ENCODE measurements at places on chromosomes 11 and 22. TPM values are rescaled to one million over a fixed set of nuclear protein-coding genes. Genes with fewer than 3 reads are reported as not detected.

APLNR gene
- total RNA-seq: not detected

VPREB1 gene
- total RNA-seq: not detected

TRIM6 gene
- 0.80 TPM for total RNA-seq

FADS2 gene
- 19.2 TPM for total RNA-seq

DNA sequence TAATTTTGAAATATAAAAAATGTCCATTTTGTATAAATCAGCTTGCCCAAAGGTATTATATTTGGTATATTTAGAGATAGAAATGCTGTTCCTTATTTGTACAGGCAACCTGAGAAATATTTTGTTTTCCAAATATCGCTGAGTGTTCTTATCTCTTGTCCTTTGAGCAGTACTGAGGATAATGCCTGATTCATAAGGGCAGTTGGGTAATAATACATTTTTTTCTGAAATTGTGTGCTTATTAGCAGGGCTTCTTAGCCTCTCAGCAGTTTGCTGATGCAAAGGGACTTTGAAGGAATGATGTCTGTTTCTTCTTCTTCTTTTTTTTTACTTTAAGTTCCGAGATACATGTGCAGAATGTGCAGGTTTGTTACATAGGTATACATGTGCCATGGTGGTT lies 69.1 kb downstream of the LDLRAD3 start:
- no peak for DNase-seq

- DNase-seq: no peak
Observed at GRCh38 chr11:133708547-133709051, 136.7 kb downstream of the SPATA19 start.

- no peak for DNase-seq
Observed at GRCh38 chr22:20408891-20409290, 14.9 kb downstream of the ZNF74 start.

DNA sequence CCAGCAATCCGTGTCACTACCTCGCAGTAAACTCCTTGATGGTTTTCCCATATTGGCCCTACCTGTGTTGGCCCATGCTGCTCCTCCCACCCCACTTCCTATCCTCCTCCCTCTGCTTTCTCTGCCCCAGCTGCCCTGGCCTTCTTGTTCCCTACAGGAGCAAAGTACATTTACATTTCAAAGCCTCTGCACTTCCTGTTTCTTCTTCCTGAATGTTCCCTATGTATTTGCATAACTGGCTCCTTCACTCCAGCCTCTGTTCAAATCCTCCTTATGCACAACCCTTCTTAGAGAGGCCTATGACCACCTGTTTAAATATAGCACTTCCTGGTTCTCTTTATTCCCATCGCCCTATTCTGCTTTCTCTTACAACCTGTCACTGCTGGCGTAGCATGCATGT lies 62.2 kb downstream of the PARVA start:
- DNase-seq: no peak

- no peak for DNase-seq
Observed at GRCh38 chr11:112177589-112177988, 2.3 kb downstream of the BCO2 start.

DNA sequence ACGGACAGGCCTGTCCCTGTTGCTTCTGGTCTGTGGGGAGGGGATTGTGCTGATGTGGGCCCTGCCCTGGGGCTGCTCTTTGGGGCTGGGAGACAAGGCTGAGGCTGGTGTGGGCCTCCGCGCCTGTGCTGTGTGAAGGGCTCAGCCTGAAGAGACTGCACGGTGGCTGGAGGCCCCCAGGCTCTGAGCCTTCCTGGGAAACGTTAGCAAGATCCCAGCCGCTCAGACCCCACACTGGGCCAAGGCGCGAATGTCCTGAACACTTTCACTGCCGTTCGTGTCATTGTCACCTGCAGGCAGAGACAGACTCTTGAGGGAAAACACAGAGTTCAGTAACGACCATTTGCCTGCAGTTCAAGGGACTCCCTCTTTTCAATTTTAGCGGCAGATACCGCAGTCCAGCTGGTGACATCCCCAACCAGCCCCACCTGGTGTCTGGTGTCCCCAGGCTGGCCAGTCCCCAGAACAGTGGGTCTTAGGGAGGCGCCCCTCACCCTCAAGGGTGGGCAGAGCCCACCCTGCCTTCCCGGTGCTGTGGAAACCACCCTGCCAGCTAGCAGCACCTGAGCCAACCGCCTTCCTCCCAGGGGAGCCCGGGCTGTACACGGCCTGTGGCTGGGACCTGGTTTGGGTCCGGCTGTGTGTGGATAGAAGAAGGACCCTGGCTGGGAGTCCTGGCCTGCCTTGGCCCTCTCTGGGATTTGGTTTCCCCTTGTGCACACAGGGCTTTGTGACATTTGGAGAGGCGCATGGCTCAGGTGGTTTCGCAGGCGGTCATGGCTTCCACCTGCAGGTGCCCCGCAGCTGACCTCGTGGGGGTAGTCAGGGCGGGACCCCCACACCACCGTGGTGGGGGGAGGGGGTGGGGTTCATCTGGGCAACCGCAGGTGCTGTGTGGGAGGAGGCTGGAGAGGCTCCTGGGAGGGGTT lies 5.7 kb downstream of the PANX2 start:
- no peak for DNase-seq

DNA sequence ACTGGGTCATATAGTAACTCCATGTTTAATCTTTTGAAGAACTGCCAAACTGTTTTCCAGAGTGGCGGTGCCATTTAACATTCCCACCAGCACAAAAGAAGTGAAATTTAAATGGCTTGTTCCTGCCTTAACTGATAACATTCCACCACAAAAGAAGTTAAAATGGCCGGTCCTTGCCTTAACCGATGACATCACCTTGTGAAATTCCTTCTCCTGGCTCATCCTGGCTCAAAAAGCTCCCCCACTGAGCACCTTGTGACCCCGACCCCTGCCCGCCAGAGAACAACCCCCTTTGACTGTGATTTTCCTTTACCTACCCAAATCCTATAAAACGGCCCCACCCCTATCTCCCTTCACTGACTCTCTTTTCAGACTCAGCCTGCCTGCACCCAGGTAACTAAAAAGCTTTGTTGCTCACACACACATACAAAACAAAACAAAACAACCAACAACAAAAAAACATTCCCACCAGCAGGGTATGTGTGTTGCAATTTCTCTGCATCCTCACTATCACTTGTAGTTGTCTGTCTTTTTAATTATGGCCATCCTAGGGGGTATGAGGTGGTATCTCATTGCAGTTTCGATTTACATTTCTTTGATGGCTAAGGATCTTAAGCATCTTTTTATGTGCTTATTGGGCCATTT lies 109.0 kb downstream of the FAR1 start:
- DNase-seq: no peak

- DNase-seq: no peak
Observed at GRCh38 chr11:62726915-62727164, 417 bp downstream of the HNRNPUL2 start.

DNA sequence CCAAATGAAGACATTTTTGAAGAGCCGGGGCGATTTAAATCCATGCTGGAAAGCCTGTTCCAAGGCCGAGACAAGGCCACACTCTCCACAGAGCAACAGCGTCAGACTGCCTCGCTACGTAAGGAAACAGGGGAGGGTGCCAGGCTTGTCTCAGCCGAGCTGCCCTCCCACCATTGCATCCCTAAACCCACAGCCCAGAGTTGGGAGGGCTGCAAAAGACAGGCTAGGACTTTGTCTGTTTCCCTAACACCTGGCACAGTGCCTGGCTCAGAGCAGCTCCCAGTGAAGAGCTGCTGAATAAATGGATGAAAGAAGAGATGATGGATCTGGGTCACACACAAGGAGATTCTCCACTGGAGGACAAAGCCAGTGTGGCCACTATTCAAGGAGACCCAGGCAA lies 51.3 kb upstream of the SCUBE2 start:
- no peak for DNase-seq
